ELR (cell line): ENCODE measurements at places on chromosomes 6 and 20.

- DNase-seq, result no peak
Measured at GRCh38 chr6:142947714-142948480, 2.9 kb upstream of the HIVEP2 start.

GRCh38 chr6:166841216-166841615, 115.1 kb downstream of the RNASET2 start:
- no peak for DNase-seq

DNA sequence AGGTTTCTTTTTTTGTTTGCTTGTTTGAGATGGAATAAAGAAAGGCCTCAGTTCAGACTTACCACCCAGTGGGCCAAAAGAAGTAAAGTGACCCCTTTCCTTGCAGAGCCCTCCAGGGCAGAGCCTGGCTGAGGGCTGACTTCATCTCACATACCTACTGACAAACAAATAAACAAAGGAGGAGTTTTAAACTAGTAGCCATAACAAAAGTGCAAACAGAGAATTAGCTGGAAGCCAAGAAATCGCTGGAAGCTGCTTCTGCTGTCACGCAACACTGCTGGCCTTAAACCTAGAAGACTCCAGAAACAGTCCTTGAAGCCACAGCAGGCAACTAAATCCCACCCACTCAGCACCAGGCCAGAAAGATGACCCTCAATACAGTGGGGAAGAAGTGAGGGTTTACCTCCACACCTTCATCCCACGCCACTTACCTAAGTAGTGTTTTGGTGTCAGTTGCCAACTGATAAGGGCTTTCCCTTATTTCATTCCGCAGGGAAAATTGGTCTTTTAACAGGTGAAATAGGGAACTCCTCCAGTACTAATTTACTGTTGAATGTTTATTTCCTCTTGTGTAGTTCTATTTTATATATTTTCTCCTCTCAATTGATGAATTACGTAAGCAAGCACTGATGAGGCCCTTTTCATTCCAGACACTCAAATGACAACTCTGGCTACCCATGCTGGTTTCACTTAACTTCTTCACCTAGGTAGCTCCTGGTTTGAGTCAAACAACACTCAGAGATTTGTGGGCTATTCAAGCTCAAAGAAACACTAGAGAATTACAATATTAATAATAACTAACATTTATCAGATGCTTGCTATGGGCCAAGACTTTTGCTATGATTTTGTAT, 46.2 kb downstream of the EDN1 start:
- no peak for DNase-seq

- no peak for DNase-seq
Measured at GRCh38 chr6:99607416-99608036, 893 bp downstream of the PRDM13 start.

- DNase-seq, result no peak
Measured at GRCh38 chr20:23585808-23586734, 17.8 kb upstream of the CST9L start.
